ENCODE measurements at places on chromosomes 6 and 20. TPM values are rescaled to one million over a fixed set of nuclear protein-coding genes. Genes with fewer than 3 reads are reported as not detected.

The ANKEF1 gene
- total RNA-seq, result 4.8 TPM

The SIRPB1 gene
- total RNA-seq, result 4.1 TPM

The BCKDHB gene
- 16.0 TPM for total RNA-seq

The PPDPF gene
- 148 TPM for total RNA-seq

The AFDN gene
- total RNA-seq, result 129 TPM

The RPS6KA2 gene
- total RNA-seq, result 47.8 TPM

The SLC22A16 gene
- total RNA-seq, result not detected
